ENCODE measurements at places on chromosomes 11 and 22.

GRCh38 chr11:61580271-61580888 is 496 bp downstream of the SYT7 start:
- DNase-seq = no peak

- DNase-seq = no peak
Observed at GRCh38 chr11:64784813-64785581, 6.7 kb upstream of the SF1 start.

DNA sequence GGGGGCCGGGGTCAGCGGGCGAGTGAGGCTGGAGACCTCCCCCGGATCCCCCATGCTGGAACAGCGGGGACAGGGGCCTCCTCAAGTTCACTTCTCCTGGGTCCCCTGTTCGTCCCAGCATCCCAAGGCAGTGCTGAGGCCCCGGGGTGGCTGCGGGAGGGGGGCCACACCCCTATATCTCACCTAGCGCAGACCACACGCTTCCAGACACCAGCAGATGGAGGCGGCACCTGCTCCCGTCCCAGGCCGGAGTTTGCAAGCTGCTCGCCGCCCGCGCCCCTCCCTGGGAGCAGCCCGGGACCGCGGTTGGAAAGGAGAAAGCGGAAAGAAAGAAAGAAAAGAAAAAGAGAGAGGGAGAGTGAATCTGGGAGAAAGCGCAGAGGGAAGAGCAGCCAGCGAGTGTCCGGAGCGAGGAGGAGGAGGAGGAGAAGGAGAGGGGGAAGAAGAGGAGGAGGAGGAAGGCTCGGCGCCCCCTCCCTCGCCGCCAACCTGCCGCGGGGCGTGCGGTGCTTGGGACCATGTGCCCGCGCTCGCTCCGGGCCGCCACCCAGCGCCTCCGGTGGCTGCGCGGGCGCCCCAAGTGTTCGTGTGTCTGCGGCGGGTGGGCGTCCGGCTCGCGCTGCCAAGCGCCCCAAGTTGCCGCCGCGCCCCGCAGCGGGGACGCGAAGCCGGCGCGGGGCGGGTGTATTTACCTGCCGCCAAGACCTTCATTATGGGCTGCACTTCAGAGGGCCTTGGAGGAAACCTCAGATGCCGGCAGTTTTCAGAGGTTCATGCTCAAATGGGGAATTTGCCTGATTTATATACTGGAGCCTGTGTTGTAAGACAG is at the start of gene LIF:
TSS of gene LIF (minus strand) at position 775 of the 829 bp plus-strand sequence. CDS start at position 711, 64 bp downstream.
- DNase-seq = no peak

GRCh38 chr11:83115551-83115950 is 41.4 kb upstream of the PCF11 start:
- DNase-seq = no peak

DNA sequence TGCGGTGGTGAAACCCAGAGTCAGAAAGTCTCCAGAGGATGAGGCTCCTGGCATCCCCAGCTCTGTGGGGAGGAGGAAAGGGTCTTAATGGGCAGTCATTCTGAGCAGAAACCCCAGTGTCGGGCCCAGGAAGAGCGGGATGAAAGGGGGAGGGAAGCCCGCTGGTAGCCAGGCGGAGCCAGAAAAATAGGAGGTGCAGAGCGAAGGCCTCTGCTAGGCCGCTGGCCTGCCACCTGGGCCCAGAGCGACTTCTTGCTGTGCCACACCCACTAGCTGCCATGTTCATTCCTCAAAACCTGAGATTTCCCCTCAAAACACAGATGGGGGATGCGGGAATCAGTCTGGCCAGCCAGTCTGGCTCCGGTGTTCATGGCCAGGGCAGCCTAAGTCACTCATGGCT is 650 bp upstream of the POU2AF3 start:
- no peak for DNase-seq
